Stimulated activated CD4-positive, alpha-beta T cell treated with anti-CD3 and anti-CD28 coated beads, TNF-alpha, amount 100 ng/mL, for 48 hours (primary cell): ENCODE measurements at places on chromosomes 1 and 21.

DNA sequence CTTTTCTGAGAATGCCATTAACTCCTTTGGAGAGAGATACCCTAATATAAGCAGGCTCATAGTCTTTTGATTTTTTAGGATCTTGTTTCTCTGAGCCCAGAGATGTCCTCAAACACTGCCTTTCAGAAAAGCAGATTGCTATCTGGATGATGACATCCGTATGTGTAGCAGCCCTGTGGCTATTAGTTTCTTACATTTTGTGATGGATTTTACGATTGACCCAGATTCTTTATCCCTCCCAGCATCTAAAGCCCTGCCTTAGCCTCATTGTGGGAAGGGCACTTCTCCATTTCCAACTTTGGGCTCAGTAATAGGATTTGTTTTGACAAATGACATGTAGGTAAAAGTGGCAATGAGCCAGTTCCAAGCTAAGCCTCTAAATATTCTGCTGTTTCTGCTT is 300.3 kb downstream of the TTLL7 start:
- no peak for DNase-seq

DNA sequence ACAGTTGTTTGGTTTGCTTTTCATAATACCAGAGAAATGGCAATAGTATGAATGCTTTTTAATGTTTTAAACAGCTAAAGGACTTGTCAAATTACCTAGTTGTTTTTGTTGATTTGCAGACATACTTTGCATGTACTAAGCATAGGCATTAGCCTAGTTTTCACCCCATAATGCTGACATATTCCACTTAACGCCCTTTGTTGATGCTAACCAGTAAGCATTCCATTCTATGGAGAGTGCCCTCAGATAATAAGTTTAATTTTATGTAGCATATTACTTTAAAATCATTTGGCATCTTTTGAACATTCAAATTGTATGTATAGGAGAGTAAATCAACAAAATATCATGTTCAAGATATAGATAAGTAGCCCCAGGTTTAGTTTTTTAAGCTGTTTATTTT is 32.5 kb downstream of the RGS21 start:
- no peak for DNase-seq

GRCh38 chr1:72241397-72241796 is 40.9 kb downstream of the NEGR1 start:
- no peak for DNase-seq

GRCh38 chr1:25569597-25570396 is 26.4 kb downstream of the LDLRAP1 start:
- no peak for DNase-seq
